Amniotic stem cell (primary cell): ENCODE measurements at places on chromosomes 1 and 21.

DNA sequence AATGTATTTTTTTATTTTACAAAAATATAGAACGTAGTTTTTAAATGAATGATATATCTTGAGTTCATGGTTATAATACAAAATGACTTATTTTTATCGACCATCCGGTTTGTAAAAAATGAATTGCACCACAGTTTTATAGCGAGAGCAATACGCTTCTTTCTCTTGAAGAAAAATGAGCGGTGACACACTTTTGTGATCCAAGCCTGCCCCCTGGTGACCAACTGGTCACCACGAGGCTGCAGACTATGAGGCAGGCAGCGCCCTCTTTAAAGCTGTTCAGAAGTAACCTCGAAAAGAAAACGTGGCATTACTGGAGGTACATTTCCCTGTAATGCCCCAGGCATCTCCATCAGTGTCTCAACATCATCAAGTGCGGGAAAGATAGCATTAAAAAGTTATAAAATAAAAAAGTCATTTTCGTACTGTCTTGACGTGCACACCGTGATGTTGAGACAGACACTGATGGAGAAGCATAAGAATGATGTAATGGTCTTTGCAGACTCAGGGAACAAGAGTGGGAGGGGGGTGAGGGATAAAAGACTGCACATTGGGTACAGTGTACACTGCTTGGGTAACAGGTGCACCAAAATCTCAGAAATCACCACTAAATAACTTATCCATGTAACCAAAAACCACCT, 734.2 kb upstream of the ADAMTS5 start:
- peak; percentile 72 for DNase-seq

- no peak for DNase-seq
Measured at GRCh38 chr1:19317126-19317910, 5.2 kb downstream of the SLC66A1 start.

GRCh38 chr1:59776960-59777852, 37.5 kb upstream of the HOOK1 start:
- DNase-seq: peak; percentile 8

DNA sequence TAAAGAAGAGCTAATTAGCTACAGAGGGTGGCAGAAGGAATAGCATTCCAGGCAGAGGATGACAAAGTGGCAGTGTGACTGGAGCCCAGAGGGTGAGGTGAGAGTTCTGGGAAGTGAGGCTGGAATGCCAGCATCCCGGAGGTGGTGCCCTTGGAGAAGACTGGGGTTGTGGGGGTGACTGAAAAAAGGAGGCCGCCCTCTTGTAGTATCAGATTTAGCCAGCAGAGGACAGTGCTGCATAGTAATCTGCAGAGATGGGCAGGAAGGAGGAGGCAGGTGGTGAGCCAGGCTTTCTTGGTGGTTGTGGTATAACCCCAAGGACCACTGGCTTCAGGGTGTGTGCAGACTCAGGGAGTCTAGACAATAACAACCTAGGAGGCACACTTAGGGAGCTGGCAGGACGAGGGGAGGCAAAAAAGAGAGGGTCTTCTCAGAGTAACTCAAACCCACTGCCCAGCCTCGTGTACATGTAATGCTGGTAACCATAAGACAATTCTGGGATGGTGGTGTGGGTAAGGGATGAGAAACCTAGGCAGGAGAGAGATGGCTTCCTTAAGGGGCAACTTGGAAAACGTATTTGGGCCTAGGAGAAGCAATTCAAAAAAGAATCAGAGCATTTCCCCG, 30.5 kb downstream of the MROH7 start:
- DNase-seq: peak; percentile 18

DNA sequence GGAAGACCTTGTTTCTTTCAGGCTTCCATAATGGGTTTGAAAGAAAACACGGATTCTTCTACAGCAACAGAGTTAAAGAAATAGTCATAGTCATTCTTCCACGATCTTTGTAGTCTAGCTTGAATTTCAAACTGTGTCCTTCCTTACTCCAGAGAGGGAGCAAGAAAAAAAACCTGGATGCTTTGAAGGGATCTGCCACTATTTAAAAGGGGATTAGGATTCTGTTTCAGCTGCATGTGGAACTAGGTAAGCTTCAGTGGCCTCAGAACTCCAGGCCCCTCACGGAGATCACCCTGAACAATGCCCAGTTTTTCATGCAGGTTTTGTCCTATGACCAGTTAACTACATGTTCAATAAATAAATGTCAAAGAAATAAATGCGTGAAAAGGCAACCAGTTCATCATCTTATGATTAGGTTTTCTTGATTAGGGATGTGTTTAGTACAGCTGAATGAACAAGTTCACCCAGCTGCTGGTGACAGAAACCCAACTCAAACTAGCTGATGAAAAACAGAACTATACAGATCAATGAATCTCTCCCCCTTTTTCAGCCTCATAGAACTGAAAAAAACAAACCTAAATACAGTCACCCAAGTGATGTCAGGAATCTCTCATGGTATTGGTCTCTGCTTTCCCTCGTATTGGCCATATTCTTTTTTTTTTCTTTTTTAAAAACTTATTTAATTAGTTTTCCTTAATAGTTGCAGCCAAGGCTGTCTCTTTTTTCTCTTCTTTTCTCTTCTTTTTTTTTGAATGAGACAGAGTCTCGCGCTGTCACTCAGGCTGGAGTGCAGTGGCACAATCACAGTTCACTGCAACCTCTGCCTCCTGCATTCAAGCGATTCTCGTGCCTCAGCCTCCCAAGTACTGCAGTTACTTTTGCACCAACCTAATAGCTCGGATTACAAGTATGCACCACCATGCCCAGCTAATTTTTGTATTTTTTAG, 14.6 kb upstream of the MPZL1 start:
- no peak for DNase-seq

- no peak for DNase-seq
Measured at GRCh38 chr1:160429125-160429561, 28.8 kb downstream of the VANGL2 start.

GRCh38 chr21:44920694-44921604, at the start of gene ITGB2:
TSS of gene ITGB2 (minus strand) at chr21:44920899. CDS start at chr21:44910782, 10,117 bp downstream.
- no peak for DNase-seq

GRCh38 chr21:42503711-42504110, 7.7 kb upstream of the RSPH1 start:
- DNase-seq: no peak

DNA sequence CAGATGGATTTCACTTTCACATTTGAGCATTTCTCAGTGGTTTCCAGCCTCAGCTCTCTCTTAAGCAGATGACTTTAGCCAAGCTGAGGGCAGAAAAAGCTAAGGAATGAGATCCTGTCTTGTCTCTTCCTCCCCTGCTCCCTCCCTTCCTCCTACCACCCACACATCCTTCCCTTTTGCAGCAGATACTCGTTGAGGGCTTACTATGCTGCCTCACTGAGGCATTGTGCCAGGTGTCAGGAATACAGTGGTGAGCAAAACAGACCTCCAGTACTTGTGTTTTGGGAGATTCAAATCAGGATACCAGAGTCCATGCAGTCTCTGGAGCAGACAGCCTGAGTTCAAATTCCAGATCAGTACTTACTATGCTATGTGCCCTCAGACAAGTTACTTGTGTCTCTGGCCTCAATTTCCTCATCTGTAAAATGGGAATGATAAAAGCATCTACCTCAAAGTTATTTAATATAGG, 43.2 kb downstream of the KIF26B start:
- peak; percentile 25 for DNase-seq
